ENCODE measurements at places on chromosomes 5 and 9. TPM values are rescaled to one million over a fixed set of nuclear protein-coding genes. Genes with fewer than 3 reads are reported as not detected.

DNA sequence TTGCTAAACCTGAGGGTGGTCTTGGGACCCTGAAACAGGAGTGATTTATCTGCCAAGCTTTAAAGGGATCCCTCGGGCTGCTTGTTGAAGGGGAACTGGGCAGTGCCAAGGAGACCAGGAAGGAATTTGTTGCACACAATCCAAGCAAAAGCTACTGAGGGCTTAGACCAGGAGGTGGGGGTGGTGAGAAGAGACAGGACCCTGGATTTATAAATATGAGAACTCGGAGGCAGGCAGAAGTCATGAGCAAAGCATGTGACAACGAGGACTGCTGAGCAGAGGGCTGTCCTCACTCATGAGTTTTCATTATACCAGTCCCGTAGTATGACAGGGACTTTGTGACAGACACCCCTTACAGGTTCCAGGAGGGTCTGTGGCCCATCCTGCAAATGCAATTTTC, 237.3 kb downstream of the DRD1 start:
- H3K4me3 ChIP-seq = no peak overlapping the region
- H3K27ac ChIP-seq = no peak overlapping the region
- H3K27me3 ChIP-seq = no peaks in the 10 kb centered on the region
- no peak for DNase-seq

DNA sequence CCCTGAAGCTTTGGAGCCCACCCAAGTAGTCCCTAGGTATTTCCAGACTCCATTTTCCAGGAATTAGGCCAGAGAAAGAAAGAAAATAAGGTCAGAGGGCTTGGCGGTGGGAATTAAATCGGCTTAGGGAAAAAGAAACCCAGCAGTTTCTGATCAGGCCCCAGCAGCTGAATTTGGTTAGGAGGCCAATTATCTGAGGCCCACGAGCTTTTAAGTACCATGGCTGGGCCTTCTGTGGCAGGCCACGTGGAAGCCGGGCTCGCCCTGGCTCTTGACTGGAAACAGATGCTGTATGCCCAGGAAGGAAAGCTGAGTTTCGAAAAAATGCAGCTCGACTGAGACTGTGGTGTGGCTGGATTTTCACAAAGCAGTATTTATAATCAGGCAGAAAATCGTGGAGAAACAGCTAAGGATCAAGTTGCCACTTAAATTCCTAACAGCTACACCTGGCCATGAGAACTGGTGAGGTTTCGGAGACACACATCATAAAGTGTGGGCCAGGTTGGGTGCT, 75.1 kb upstream of the PANK3 start:
- no peak for DNase-seq
- H3K36me3 ChIP-seq = no peaks in the 10 kb centered on the region
- H3K4me1 ChIP-seq = no peaks in the 10 kb centered on the region
- H3K27me3 ChIP-seq = no peaks in the 10 kb centered on the region
- no peak overlapping the region for H3K4me3 ChIP-seq
- no peak overlapping the region for H3K27ac ChIP-seq

DNA sequence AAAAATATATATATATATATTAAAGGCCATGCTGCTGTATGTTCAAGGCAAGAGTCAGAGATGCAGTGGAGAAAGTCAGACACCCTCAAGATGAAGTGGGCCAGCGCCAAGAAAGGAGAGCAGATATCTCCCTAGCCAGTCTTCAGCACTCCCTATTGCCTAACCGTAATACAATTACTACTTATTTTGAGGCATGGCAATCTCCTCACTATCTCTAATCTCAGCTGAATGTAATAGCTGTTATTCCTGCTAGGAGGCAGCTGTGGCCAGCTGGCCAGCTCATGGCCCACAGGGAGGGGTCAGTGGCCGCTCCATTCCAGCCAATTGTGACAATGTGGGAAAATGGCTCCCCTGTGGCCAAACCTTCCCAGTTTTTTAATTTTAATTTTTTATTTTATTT, 87.5 kb upstream of the FBXW11 start:
- H3K4me1 ChIP-seq = no peaks in the 10 kb centered on the region
- no peaks in the 10 kb centered on the region for H3K27me3 ChIP-seq
- DNase-seq = no peak
- H3K27ac ChIP-seq = no peak overlapping the region

Gene MCTP1
- 0.75 TPM for polyA plus RNA-seq

All from naive thymus-derived CD4-positive, alpha-beta T cell (primary cell).